H4 (cell line): ENCODE measurements at places on chromosomes 5 and 9.

GRCh38 chr9:20462410-20462809 lies 159.9 kb downstream of the MLLT3 start:
- DNase-seq = no peak

DNA sequence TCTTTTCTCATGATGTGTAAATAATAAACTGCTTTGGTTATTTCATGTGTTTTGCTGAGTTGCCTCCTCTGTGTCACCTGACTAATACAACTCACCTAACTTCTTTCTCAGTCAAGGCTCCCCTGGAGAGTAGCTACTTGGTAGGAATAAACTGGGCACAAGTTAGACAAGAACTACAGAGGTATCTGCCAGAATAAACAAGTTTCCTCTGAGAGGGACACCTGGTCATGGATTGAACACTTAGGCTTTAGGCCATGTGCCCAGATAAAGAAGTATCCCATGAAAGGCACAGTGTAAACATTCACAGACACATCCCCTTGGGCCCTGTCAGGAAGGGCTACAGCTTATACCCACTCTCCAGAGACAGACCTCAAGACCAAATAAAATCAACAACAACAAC lies 532.5 kb downstream of the KIF4B start:
- no peak for DNase-seq

DNA sequence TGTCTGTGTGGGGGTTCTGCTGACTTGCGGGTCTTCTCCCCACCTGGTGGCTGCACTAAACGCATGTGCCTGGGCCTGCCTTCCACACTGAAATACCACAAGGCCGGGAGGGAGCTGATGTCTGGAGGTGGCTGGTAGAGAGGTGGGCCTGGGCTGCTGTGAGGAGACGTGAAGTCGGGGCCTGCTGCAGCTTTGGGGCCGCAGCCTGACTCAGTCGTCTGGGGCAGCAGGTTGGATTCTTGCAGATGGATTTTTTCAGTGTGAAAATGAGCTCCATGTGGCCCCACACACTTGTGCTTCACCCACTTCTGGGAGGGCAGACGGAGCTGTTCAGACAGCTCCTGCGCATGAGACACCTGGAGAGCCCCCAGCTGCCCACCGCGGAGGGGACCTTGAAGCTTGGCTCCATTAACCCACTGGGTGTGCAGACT lies 29.3 kb downstream of the COL5A1 start:
- DNase-seq = no peak

GRCh38 chr9:71072587-71072986 lies 48.8 kb downstream of the TRPM3 start:
- no peak for DNase-seq

- DNase-seq = no peak
Measured at GRCh38 chr5:14357441-14357840, 214.3 kb downstream of the TRIO start.

- DNase-seq = no peak
Measured at GRCh38 chr5:120298981-120299380, 165.1 kb upstream of the PRR16 start.

- peak; percentile 18 for DNase-seq
Measured at GRCh38 chr5:19179571-19179970, 808.4 kb downstream of the CDH18 start.
